Urinary bladder (tissue), 4 donors: ENCODE measurements at places on chromosomes 1 and 21. TPM values are rescaled to one million over a fixed set of nuclear protein-coding genes. Genes with fewer than 3 reads are reported as not detected.
A peak's percentile ranks its signal among the peaks of the same experiment; 100 is the strongest.

The SLC22A15 gene
- 6.6 TPM for total RNA-seq

The TSTD1 gene
- total RNA-seq: 23.1 TPM

The FLG2 gene
- total RNA-seq: not detected

The RAB7B gene
- total RNA-seq: 11.5 TPM

The TSACC gene
- not detected for total RNA-seq

The CACNA1S gene
- total RNA-seq: 1.9 TPM

The NKAIN1 gene
- 1.1 TPM for total RNA-seq

The ADCY10 gene
- 0.37 TPM for total RNA-seq

The RNU1-3 gene
- total RNA-seq: under 0.01 TPM

DNA sequence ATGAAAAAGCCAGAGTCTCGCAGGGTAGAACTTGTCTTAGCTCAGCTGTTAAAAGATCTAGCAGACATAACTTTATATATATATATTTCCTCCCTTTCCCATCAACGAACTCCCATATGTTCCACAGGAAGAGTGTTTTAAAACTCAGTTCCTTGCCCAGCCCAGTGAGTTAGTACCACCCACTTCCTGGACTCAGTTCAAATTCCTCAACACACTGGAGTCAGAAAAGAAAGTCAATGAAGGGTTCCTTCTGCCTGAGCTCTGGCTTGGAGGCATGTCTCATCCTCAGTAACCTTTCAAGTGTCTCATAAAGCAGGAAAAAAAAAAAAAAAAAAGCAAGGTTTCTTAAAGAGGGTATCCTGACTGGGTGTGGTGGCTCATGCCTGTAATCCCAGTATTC lies 15.6 kb downstream of the TPM3 start:
- DNase-seq: no peak

GRCh38 chr21:32307706-32308105 lies 9.1 kb downstream of the MRAP start:
- no peak for DNase-seq

DNA sequence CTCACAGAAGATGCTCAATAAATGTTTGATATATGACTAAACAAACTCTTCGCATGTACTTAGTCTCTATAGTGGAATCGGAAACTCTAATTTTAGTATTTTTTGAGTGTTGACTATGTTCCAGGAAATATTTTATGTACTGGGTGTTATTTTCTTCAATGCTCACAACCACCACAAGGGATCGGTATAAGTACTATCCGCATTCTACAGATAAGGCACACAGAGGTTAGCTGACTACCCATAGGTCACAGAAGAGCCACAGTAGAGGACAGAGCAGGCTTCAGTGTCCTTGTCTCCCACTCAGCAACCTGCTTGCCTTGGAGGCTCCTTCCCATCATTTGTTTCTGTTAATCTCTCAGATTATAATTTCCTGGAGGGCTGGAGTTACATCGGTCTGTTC lies 451.3 kb downstream of the OMA1 start:
- DNase-seq: no peak

GRCh38 chr1:204941421-204942338 lies 71.0 kb downstream of the NFASC start:
- DNase-seq: no peak

GRCh38 chr1:205751036-205751651 lies 1.2 kb upstream of the NUCKS1 start:
- DNase-seq: no peak

GRCh38 chr21:45898028-45898350 lies 83.6 kb upstream of the COL6A1 start:
- DNase-seq: no peak

GRCh38 chr1:67458663-67459062 lies 28.5 kb upstream of the SERBP1 start:
- no peak for DNase-seq

DNA sequence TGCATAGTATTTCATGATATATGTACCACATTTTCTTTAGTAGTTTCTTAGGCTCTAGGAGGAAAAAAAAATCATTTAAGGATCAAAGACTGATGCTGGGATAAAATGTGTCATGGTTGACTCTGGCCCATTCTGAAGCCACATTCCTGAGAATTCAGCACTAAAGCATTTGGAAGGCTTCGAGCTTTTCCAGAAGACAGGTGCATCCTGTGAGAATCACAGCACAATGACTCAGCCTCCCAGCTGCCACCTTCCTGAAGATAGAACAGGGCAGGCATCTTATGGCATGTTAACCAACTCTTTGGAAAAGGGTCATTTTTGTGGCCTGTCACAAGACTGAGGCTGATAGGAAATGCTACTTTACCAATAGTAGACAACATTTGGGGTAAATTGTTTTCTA lies 359.9 kb downstream of the PCP4 start:
- no peak for DNase-seq

DNA sequence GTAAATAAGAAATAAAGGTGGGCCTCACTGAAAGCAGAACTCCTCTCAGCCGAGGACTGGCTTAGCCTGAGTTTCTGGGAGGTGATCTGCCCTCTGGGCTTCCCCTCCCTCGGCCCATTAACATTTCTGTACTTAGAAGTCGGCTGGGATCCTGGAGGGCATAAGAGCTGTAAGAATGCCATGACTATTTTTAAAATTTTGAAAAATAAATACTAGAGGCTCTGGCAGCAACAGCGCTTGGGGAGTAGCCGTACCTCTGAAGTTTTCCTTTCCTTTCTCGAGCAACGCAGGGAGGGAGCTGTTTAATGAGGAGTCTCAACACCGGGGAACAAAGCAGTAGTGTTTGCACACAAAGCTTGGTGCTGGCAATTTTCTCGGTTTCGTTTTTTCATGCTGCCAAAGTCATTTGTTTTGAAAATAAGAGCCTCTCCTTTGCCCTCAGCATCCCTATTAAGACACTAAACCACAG lies 498.7 kb downstream of the SMYD3 start:
- no peak for DNase-seq

GRCh38 chr1:184801503-184801902 lies 46.8 kb upstream of the EDEM3 start:
- no peak for DNase-seq

GRCh38 chr1:57040811-57041210 lies 75.0 kb upstream of the C8B start:
- no peak for DNase-seq

- no peak for DNase-seq
Measured at GRCh38 chr1:183466781-183467180, 5.5 kb upstream of the SMG7 start.

DNA sequence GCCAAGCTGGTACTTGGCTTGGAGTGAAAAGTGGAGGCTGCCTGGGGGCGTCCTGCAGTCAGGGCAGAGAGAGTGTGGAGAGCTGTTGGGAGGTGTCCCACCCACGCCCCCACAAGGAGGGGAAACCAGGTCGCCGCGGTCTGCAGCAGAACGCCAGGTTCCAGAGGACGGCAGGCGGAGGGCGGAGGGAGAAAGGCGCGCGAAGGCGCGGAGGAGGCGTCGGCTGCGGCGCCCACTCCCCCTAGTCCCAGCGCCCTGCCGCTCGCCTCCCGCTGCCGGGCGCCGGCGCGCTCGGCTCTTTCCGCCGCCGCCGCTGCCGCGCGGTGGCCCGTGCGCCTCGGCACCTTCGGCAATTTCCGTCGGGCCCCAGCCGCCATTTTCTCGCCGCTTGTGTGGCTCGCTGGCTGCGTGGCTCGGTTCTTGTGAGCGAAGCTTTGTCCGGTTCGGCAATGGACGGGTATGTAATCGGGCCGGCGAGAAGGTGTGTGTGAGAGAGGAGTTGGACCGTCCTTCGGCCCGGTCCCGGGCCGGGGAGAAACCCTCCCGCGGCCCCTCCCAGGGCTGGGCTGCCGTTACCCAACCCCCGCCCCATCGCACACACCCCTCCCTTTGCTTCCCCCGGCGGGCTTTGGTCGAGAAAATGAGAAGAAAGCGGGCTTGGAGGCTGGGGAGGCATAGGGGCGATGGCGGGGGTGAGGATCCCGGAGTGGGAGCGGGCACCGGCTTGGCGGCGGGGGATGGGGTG lies at the start of gene PTBP2:
Gene PTBP2, plus strand, starts transcription at position 369 of the 745 bp plus-strand sequence. Its CDS starts 81 bp downstream, at position 450.
- DNase-seq: peak; percentile 67

GRCh38 chr1:245310571-245311531 lies 156.1 kb downstream of the KIF26B start:
- DNase-seq: no peak

DNA sequence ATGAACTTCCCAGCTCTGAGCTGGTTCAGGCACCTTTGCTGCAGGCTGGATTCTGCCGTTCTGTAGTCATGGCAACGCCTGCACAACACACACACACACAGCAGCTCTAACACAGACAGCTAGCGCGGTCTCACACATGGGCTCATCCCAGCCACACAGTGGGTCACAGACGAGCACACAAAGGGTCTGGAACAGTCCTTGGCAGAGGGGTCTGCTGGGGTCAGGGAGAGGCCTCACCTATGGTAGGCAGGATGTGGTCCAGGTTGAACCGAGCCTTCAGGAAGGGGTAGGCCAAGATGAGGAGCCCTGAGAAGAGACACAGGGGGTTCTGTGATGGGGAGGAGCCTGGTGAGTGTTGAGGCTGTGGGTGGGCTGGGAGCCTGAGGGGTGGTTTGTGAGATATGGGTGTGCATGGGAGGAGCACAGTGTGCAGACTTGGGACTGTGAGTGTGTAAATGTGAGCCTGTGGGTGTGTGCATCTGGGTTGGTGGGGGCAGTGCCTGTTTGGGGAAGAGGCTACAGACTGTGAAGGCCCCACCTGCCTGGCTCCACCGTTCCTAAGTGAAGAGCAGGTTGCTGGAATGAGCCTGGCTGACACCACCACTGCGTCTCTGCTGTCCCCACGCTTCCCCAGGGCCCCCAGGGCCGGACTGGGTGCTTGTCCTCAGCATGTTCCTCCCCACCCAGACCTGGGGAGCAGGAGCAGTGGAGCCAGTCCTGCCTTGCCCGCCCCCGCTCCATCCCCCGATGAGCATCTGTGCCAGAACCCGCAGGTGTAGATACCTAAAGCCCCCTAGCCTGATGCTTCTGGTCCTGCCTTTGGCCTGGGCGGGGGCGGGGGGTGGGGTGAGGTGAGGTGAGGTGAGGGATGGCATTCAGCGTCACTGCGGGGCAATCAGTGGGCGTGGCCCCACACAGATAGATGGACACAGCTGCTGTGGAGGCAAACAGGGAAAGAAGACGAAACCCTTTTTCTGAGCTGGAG lies 1.5 kb downstream of the KNCN start:
- DNase-seq: no peak

- no peak for DNase-seq
Measured at GRCh38 chr1:203328714-203329122, 22.2 kb downstream of the FMOD start.

DNA sequence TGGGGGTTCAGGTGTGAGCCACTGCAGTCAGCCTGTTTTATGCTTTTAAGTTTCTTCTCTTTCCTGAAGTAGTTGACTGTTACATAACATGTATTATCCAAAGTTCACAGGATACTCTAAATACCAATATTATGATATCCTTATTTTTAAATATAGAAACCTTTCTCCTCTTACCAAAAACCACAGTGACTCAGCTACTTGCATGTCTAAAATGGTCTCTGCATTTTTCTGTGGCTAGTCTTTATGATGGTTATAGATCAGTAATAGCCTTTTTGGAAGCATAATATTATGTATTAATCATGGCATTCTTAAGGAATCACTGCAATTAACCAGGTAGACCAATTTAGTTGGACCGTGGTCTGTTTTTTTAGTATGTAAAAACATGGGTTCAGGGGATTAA lies 210.8 kb upstream of the CACYBP start:
- no peak for DNase-seq

DNA sequence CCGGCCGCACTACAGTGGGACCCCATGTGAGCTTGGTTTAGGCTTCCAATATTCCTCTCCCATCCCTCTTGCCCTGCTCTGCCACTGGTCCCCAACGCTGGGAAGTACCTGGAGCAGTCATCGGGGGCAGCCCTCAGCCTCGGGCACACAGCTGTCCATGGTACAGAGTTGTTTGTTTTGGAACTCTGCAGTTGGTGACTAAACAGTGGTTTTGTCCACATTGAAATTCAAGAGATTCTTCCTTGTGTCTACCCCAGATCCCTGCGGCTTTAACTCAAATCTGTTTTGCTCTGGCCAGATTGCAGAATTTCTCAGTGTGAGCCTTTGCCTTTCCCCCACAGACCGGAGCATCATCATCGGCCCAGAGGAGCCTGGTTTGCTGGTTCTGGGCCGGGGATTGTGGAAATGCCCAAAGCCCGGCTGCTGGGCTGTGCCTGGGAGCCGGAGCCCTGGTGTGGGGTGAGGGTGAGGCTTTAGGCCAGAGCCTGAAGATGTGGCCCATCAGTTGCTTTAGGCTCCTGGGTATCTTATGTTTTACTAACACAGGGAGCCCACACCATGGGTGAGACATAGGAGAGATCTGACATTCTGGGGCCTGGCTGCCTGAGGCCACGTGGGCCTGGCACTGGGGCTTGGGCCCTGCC lies 93.2 kb downstream of the ARHGEF10L start:
- no peak for DNase-seq

- no peak for DNase-seq
Measured at GRCh38 chr1:33429856-33430691, 821 bp downstream of the PHC2 start.
